ENCODE measurements at places on chromosomes 5 and 9. TPM values are rescaled to one million over a fixed set of nuclear protein-coding genes. Genes with fewer than 3 reads are reported as not detected.

Gene PCDHB7
- 0.77 TPM for total RNA-seq

Gene CENPH
- 3.5 TPM for total RNA-seq

Gene PCDHB3
- 0.99 TPM for total RNA-seq

Gene LCN15
- total RNA-seq = 0.59 TPM
